ENCODE measurements at places on chromosomes 5 and 9. TPM values are rescaled to one million over a fixed set of nuclear protein-coding genes. Genes with fewer than 3 reads are reported as not detected.

The IFNA2 gene
- total RNA-seq = not detected

The SPINK4 gene
- total RNA-seq = not detected

The GABRA6 gene
- total RNA-seq = not detected

The SFXN1 gene
- 19.8 TPM for total RNA-seq

The NUTM2G gene
- not detected for total RNA-seq

The SLC27A4 gene
- total RNA-seq = 6.8 TPM

The CATSPER3 gene
- 0.54 TPM for total RNA-seq

The MEIKIN gene
- total RNA-seq = not detected

The C5orf52 gene
- total RNA-seq = not detected

The HK3 gene
- total RNA-seq = 111 TPM

The DNAJC18 gene
- 8.0 TPM for total RNA-seq

The YIPF5 gene
- 43.2 TPM for total RNA-seq

The HAVCR1 gene
- 0.46 TPM for total RNA-seq

The ANGPTL2 gene
- 18.8 TPM for total RNA-seq

The TAF11L5 gene
- total RNA-seq = not detected

The HTR1A gene
- total RNA-seq = 0.20 TPM

The PCDHA9 gene
- 0.68 TPM for total RNA-seq

The CARTPT gene
- not detected for total RNA-seq

The C9orf40 gene
- total RNA-seq = 2.9 TPM

The NR2F1 gene
- total RNA-seq = 57.3 TPM

The GPR151 gene
- not detected for total RNA-seq

The PDZD2 gene
- 33.5 TPM for total RNA-seq

The RNF145 gene
- 212 TPM for total RNA-seq

The HCN1 gene
- 0.06 TPM for total RNA-seq

The SLC6A18 gene
- not detected for total RNA-seq

The ARL10 gene
- total RNA-seq = 6.1 TPM

The PCDHB12 gene
- 10.1 TPM for total RNA-seq

The ACTBL2 gene
- 0.09 TPM for total RNA-seq

The FAM153A gene
- total RNA-seq = 14.4 TPM

Data from lung (tissue), 17 donors.